H54 (cell line): ENCODE measurements at places on chromosomes 16 and 17.
A peak's percentile ranks its signal among the peaks of the same experiment; 100 is the strongest.

GRCh38 chr17:75854101-75854748, 910 bp downstream of the WBP2 start:
- DNase-seq: peak; percentile 92

GRCh38 chr17:44187131-44187899, 543 bp downstream of the TMUB2 start:
- DNase-seq: no peak

DNA sequence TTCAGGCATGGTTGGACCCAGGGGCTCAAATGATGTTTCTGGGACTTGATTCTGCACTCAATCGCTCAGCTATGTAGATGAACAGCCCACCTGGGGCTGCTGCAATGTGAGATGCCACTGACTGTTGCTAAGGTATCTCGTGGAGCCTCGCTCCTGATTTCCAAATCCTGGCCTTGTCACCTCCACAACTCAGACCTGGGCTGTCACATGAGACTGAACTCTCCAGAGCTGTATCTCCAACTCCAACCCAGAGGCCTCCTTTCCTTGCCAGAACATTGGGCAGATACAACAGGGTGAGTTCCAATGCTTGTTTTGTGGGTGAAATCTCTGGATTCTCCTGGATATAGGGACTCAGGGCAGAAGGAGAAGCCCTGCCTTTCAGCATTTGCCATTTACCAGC, 79.5 kb downstream of the GNAO1 start:
- DNase-seq: no peak

DNA sequence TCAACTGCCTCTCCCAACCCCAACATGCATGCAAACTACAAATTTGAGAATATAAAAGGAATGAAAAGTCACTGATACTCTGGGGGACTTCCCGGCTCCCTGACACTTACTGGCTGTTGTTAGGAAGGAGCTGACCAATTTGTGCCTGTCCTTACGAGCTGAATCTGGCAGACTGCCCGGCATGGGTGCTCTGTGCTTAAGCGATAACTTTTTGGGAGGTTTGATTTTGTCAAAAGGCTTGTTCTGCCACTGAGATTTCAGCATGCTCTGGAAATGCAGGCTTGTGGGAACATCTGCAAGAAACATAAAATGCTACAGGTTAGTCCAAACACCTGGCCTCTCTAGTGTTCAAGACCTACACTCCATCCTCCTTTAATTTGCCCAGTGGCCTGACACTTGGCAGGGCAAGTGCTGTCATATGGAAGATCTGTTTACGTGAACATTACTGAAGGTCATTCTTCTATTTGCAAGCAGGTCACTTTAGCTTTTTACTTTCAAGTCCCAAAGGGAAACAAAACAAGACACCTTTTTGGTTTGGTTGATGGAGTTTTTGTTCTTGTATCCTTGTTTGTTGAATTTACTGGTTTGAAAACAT, 40.6 kb downstream of the STH start:
- no peak for DNase-seq

DNA sequence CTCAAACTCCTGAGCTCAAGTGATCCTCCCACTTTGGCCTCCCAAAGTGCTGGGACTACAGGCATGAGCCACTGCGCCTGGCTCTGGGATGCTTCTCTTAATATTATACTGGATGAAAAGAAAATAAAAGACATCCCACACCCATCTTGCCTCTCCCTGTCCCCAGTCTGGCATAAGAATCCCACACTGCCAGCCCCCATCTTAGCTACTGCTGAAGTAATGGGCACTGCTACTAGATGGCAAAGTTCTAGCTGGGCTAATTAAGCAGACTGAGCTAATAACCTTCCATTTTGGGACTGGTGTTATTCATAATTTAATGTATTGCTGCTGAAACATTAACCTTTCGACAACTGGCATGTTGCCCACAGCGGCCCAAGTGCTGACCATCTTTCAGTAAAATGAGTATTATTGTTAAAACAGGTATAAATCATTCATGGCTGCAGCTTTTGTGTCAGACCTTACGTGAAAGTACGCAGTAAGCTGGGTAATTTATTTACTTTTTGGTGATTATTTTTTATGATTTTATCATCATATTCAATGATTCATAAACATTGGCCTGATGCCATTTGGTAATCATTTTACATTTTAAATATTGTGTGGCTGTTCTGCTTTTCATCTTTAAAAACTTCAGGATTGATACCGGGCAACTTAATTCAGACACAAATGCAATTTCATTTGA, 47.4 kb upstream of the ZFHX3 start:
- DNase-seq: no peak

DNA sequence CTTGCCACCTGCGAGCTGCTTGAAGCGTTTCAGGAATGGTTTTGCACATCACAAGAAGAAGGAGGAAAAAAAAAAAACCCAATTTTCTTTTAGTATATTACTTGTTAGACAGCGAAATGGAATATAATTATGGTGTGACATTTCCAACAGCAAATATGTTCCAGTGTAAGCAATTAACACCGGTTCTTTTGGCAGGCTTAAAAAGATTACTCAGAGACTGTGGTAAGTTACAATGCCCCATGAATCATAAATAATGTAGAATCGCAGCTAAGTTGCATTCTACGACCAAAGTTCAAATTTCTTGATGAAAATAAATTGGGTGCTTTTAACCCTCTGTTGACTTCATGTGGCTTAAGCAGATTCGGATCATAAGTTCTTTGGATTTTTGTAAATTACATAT, 245.2 kb downstream of the XYLT1 start:
- no peak for DNase-seq

DNA sequence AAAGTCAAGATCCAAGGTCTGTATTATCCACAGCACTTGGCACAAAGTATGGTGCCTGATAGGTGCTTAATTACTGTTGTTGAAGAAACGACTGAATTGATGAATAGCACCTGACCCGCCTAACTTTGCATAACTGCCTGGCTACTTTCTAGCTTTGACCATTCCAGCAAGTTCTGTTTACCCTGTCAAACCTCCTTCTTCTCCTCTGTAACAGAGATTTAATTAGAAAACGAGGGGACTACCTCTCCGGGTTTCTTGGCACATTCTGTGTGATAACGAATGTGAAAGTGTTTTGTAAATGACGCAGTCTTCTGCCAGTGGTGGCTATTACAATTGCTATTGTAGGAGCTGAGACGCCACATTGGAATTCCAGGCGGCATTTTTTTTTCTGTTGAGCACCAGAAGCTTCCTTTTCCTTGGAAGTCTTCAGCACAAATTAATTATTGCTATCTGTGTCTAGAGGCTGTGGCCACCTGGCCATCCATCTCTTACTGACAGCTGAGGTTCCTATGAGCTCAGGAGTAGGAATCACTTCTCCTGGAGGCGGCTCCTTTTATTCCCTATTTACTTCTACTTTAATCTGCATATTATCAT, 522.9 kb downstream of the HS3ST4 start:
- no peak for DNase-seq

- no peak for DNase-seq
Observed at GRCh38 chr17:49528966-49529365, 33.9 kb downstream of the NGFR start.
